ENCODE measurements at places on chromosomes 3 and 15.

GRCh38 chr3:8423307-8423706, 78.3 kb upstream of the LMCD1 start:
- DNase-seq: no peak

GRCh38 chr3:126553284-126554084, 5.2 kb downstream of the C3orf22 start:
- no peak for DNase-seq

DNA sequence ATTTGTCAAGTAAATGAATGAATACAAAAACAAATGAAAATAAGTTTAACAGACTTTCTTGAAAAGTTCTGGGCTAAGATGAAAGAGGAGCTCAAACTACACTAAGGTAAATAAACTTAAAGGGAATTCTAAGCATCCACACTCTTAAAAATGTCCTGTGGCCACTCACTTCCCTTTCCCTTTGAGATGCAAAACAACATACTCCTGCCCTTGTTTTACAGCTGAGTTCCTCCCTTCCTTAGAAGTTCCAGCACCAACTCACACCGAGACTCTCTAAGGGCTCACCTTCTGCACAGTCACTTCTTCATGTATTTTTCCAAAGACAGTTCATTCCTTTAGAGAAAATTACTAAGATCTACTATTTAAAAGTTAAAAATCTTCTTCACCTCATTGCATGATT, 123.3 kb upstream of the CMC1 start:
- no peak for DNase-seq

- DNase-seq: no peak
Measured at GRCh38 chr3:4523710-4524698, 30.9 kb downstream of the ITPR1 start.

GRCh38 chr3:50620420-50620819, 3.5 kb downstream of the MAPKAPK3 start:
- DNase-seq: no peak

DNA sequence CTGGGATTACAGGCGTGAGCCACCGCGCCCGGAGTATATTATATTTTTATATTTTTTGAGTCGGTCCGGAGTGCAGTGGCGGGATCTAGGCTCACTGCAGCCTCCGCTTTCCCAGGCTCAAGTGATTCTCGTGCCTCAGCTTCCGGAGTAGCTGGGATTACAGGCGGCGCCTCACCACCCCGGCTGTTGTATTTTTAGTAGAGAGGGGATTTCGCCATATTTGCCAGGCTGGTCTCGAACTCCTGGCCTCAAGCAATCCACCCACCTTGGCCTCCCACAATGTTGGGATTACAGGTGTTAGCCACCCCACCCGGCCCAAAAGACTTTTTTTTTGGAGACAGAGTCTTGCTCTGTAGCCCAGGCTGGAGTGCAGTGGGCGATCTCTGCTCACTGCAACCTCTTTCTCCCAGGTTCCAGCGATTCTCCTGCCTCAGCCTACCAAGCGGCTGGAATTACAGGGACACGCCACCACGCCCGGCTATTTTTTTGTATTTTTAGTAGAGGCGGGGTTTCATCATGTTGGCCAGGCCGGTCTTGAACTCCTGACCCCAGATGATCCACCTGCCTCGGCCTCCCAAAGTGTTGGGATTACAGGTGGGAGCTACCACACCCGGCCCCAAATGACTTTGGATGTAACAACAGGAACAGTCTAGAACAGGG, 1.0 kb downstream of the ZNF589 start:
- no peak for DNase-seq

DNA sequence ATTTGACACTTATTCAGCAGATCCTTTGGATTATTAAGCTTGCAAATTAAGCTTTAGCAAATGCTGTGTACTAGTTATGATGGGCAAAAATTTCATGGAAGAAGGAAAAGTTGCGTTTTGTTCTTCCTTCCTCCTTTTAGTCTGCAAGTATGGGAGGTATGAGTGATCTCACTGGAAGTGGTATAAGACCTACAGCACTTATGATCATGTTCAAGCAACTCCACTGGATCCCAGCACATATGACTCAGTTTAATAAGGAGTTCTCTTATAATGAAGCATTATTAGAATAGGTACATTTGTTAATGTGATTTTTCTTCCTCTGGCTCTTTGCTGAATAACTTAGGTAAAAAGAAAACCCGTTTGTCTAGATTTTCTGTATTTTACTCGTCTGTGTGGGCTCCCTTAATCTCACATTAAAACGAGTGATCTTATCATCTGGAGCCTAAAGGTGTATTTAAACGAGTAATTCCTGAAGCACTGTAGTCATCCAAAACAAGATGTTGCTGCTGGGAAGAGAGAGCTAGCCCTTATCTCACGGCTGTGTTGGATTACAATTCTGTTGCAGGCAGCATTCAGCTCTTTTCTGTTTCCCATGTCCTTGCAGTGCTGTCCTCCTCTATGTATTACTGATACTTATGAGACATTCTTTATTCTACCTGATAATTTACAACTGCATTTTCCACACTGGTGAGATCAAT, 264.9 kb downstream of the GBE1 start:
- no peak for DNase-seq

- no peak for DNase-seq
Measured at GRCh38 chr3:79178471-79179180, 589.2 kb downstream of the ROBO1 start.

DNA sequence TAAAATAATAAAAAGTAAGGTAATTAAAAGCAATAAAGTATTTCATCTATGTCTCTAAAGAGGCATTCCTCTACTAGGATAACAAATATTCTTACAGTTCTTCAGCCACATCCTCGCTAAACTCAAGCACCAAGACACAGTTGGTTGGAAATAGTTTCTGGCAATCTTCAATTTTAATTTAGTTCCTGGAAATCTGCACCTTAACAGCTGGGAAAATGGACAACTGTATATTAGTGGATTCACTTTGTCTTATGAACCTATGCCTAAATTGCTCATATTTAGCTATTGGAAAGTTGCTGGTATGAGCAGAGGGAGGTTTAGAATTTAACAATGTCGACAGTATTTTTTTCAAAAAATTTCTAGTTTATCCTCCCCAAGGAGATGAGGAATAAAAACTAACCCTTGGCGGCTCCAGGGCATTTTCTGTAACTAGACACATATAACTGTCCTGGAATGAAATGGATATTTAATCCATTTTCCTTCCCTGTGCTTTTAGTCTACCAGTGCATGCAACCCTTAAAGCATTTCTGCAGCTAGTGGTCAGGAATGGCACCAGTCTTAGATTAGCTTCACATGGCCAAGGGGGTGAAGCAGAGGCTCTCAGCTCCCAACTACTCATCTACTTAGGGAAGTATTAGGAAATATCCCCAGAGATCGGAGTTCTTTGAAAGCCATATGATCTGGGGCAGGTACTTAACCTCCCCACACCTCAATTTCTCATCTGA, 290.0 kb upstream of the THBS1 start:
- no peak for DNase-seq

GRCh38 chr3:32276279-32276841, 37.9 kb downstream of the CMTM8 start:
- no peak for DNase-seq

DNA sequence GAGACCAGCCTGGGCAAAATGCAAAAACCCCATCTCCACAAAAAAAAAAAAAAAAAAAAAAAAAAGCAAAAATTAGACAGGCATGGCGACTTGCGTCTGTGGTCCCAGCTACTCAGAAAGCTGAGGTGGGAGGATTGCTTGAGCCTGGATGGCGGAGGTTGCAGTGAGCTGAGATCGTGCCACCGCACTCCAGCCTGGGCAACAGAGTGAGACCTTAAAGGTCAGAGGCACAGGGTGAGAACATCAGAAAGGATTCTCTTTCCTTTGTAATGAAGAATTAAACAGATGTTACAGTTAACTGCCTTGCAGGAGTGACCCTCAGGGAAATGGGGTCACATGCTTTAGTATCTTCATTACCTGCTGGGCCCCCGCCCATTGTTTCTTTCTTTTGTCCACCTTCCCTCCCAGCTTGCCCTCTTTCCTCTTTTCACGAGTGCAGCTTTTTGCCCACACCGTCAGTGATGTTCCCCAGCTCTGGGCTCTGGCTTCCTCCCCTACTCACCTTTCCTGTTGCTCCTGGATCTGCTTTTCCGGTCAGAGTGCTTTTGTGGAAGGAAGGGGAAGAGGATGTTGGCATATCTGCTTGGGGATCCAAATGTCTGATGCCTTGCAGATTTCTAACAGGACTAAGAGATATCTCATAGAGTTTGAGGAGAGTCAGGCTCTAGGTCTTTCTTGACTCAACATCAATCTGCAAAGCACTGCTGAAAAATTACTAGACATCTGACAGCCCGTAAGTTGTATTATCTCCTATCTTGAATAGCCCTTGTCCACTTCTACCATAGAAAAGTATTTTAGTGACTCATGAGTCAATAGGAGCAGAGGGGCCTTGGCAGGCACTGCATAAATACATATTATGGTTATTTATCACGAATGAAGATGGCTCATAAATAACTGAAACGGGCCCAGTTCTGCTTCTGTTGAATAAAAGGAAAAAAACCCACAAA, 35.6 kb upstream of the NDUFB4 start:
- DNase-seq: no peak

- no peak for DNase-seq
Measured at GRCh38 chr3:189330066-189330465, 158.3 kb downstream of the TPRG1 start.

DNA sequence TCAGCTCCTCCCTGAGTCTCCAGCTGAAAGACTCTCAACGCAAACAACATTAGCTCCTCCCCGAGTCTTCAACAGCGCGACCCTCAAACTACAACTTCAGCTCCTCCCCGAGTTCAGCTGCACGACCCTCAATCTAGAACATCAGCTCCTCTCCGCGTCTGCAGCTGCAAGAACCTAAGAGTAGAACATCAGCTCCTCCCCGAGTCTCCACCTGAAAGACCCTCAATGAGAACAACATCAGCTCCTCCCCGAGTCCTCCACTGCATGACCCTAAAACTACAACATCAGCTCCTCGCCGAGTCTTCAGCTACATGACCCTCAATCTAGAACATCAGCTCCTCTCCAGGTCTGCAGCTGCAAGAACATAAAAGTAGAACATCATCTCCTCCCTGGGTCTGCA, 78.3 kb downstream of the TFRC start:
- no peak for DNase-seq

DNA sequence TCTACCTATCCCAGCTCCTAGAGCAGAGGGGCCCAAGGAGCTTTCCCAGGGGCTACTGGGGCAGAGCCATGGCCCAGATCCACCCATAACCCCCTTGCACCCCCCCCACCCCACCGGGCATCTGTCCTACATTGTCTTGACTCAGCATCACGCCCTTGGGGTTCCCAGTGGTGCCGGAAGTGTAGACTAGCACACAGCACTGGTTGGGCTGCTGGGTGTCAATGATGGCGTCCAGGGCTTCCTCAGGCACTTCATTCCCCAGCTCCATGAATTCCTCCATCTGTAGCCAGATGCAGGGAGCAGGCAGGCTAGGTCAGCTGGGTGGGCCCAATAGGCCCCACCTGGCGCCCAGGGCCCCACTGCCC, 33.2 kb downstream of the IDH3A start:
- DNase-seq: no peak

DNA sequence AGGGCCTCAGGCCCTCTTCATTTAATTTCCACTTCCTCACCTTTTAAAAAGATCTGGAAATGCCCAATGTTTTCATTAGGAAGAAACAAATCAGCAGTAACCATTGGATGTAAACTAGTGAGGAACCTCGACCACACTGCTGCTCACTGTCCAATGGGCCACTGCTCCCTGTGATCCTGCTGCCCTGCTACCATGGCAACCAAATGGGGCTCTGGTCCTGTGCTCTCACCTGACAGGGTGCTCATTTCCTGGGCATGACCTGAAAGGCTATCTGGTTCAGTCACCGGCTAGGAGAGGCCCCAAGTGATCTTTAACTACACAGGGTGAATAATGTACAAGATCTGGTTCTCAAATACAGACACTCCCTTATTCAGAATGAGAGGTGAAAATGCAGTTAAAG, 54.6 kb downstream of the ARHGEF3 start:
- DNase-seq: no peak

- DNase-seq: peak; percentile 82
Measured at GRCh38 chr3:18751514-18751913, 326.4 kb upstream of the SATB1 start.

DNA sequence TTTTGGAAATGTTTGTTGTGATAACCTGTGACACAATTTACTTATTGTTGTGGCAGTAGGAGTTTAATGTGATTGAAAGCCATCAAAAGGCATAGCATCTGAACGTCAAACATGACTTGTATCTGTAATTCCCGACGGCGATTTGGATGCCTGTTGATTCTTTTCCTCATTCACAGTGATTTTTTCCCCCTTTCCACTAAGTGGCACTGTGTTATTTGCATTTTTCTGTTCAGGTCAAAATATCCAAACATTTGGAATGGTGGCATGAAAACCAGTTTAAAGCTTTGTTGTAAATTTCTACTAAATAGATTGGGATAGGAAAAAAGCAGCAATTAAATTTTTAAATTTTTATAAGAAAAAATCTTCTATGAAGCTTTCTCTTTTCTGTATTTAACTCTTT, 259.9 kb upstream of the KCNH8 start:
- no peak for DNase-seq

- no peak for DNase-seq
Measured at GRCh38 chr3:13690636-13691035, 141.7 kb downstream of the FBLN2 start.

- DNase-seq: no peak
Measured at GRCh38 chr3:4496087-4496452, 2.9 kb downstream of the ITPR1 start.

- DNase-seq: no peak
Measured at GRCh38 chr3:25376340-25376739, 51.7 kb upstream of the RARB start.

DNA sequence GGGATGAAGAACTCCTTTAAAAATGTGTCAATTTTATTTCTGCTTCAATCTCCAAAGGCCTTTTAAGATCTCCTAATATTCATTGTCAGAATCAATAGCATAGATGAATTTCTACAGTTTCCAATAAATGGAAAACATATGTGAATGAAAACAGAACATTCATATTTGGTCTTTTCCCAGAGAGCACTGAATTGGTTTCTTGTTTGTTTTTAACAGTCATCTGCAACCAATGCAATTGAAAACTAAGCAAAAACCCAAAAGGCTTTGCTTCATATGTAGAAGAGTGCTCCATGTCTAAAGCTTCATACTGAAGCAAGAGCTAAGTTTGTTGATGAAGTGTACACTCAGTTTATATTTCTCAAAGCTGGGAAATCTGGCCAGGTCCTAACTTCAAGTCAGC, 426.5 kb upstream of the CDIN1 start:
- no peak for DNase-seq

GRCh38 chr3:140505876-140506275, 172.0 kb upstream of the TRIM42 start:
- DNase-seq: no peak

GRCh38 chr3:188796122-188796631, 375.6 kb upstream of the TPRG1 start:
- no peak for DNase-seq

- no peak for DNase-seq
Measured at GRCh38 chr3:41846850-41847249, 115.1 kb downstream of the ULK4 start.

DNA sequence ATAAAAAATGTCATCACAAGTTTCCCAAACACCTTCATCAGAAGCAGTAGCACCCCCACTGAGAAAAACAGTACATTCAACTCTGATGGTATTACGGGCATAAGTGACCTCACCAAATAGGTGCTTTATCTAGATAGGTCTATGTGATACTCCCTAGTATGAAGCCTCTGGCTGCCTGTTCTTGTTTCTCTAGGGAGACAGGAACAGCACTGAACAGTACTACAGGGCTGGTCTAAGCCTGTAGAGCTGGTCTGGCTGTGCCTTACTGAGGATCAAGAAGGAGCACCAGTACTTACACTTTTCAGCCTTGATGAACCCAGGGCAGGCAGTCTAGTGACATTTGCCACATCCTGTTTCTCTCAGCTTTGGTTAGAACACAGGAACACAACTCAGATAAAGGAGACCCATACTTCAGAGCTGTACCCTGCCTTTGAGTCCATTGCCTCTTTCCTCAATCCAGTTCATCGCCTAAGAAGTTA, 35.9 kb downstream of the OXNAD1 start:
- DNase-seq: no peak

All from DMS153 (cell line).